Natural killer cell treated with Interleukin-12 subunit alpha and Interleukin-12 subunit beta and Interleukin-15 and Interleukin-18, amount 100 ng/mL, for 72 hours (primary cell): ENCODE measurements at places on chromosomes 2 and 18.

DNA sequence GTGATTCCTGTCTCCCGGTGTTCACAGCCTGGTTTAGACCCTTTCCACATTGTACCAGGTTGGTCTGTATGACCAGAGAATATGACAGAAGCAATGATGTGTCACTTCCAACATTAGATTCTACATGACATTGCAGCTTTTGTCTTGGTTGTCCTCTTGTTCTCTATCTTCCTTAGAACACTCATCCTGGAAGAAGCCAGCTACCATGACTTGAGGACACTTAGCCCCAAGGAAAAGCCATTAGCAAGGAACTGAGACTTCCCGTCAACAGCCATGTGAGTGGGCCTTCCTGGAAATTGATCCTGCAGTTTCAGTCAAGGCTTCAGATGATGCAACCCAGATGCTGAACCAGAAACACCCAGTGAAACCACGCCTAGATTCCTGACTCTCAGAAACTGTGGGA, 143.3 kb downstream of the MREG start:
- DNase-seq, result no peak

DNA sequence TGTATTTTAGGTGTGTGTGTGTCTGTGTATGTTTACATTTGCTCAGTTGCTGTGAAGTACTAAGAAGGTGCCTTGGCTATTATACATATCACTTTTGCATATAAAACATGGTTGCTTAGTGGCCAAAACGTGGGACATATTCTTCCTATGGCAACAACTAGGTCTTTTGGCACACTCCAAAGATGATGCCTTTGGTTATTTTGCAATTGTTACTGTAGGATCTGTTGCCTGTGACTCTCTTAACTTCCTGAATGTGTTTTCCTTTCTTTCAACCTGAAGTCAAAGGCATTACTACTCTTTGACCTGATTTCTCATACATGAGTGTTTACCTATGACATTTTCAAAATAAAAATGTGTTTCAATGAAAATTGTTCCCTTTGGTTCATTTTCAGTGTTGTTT, 160.5 kb downstream of the UBE2E3 start:
- DNase-seq, result no peak

GRCh38 chr2:156465573-156465972, 29.4 kb downstream of the GPD2 start:
- no peak for DNase-seq

DNA sequence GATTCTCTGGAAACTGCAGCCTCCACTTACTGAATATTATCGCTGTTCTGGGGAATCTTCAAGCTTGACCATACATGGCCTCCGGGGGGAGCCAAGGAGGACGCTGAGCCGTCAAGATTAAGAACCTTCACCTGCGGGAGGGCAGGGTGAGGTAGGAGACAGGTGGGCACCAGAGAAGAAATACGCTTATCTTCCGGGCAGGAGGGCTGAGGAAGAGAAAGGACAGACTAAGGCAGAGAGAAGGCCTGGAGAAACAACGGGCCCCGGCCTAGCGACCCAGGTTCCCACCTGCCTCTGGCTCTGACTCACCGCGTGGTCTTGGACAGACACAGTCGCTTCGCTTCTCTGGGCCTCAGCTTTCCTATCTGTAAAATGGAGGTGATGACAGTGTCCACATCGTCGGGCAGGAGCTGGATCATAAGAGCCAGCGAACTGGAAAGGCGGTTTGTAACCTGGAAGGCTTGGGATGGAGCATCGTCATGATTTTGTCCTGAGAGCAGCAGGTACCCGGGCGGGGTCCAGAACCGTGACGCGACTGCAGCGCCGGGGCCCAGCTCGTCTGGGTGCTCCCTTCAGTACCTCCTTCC, 659 bp downstream of the ZNF142 start:
- no peak for DNase-seq

- no peak for DNase-seq
Measured at GRCh38 chr2:80008596-80008995, 296.0 kb downstream of the LRRTM1 start.

DNA sequence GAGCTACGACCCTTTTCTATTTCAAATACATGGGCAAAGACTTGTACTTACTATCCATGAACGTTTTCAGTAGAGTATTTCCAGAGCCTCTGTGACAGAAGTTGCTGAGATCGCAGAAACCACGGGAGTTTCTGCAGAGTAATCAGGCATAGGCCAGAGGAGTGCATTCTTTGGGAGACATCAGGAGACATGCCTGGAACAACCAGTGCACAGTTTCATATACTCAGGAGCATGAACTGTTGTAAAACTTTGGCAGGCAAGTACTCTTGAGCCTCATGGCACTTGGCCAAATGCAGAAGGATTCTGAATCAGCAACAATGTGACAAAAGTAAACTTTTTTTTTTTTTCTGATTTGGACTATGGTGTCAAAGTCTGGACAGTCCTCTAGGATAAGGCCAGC, 307.1 kb downstream of the GRB14 start:
- DNase-seq, result no peak

GRCh38 chr2:113230531-113230930, 48.2 kb downstream of the PAX8 start:
- DNase-seq, result no peak

- DNase-seq, result no peak
Measured at GRCh38 chr2:18824325-18824790, 235.0 kb upstream of the NT5C1B start.

DNA sequence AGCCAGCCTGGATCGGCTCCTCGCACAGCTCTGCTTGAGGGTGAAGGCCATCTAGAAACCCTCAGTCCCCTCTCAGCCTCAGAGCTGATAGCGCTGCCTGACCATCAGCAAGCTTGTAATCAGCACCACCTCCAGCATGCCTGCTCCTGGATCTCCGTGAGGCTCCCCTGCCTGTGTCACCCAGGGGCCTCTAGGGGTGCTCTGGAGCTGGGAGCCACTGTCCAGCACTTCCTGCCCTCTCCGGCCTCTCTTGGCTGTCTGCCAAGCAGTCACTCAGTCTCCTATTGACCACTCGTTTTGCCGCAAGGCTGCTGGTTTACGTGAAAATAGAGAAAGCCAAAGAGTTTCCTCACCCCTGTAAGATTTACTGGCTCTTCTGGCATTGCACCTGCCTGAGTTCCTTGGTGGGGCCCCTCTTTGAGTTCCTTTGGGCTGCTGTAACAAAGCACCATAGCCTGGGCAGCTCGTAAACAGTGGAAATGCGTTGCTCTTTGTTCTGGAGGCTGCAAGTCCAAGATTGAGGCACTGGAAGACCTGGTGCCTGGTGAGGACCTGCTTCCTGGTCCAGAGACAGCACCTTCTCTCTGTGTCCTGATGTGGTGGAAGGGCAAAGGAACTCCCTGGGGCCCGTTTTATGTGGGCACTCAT, 17.9 kb downstream of the CAPN10 start:
- DNase-seq, result no peak

DNA sequence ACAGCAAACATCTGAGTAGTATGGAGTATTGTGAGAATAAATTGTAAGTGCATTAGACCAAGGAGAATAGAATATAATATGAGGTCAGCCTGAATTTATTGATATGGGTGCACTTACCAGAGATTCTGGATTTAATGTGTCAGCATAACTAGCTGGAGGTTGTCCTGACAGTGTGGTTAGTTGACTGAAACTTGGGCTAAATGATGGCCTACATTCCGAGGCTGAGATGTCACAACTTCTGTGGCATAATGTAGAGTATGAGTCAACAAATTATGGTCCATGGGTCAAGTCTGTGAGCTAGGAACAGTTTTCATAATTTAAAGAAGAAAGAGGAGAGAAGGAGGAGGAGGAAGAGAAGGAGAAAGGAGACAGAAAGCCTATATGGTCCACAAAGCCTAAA, 127.6 kb downstream of the QPCT start:
- no peak for DNase-seq

- no peak for DNase-seq
Measured at GRCh38 chr2:30487603-30488002, 40.6 kb downstream of the LCLAT1 start.

- no peak for DNase-seq
Measured at GRCh38 chr18:50558948-50559751, 737 bp upstream of the MAPK4 start.

GRCh38 chr2:239220981-239221396, 179.8 kb downstream of the HDAC4 start:
- DNase-seq, result no peak

- DNase-seq, result no peak
Measured at GRCh38 chr2:68388358-68388757, 23.3 kb downstream of the PLEK start.

DNA sequence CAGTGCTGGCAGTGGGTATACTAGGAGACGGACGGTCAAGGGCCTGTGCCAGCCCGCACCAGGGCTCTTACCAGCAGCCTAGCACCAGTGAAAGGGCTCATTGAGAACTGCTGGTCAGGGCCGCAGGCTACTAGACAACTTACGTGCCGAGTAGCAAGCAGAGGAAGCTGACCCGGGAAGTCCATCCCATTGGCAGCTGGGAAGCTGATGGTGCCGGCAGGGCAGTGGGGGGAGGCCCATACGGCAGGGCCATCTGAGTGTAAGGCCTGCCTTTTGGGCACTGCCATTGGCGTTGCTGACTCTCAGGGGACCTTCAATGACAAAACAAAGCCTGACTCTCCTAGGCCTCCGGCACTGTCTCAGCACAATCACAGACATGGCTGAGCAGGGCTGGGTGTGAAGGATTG, 20.6 kb downstream of the EFR3B start:
- no peak for DNase-seq

DNA sequence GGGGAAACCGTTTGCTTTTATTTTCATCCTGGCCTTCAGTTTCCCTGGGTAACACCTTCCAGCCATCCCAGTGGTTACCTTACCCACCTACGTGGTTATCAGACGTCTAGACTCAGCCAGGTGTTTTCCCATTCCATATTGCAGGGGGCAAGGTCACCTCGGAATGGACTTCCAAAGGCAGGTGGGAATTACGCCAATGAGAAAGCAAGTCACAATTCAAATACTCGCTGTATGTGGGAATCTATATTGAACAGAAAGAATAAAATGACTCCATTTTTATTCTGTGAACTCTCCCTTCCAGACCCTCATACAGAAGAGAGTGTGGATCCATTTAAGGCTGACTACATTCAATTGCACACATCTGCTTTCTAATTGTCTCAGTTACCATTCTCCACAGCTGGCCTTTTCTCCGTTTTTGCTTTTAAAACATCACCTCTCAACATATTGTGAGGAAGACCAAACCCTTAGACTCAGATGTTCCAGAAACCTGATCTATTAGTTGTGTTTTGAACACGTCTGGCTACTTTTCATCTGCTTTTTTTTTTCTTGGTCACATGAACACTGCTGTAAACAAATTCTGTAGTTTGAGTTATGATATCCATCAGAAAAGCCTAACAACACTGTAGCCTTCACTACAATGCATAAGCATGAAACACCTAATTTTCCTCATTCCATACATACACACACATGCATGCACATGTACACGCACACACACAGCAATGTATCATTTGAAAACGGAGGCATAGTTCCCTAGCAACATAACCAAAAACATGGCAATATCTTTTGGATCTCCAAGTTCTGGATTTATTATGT, 59.8 kb downstream of the BCL2 start:
- no peak for DNase-seq

- no peak for DNase-seq
Measured at GRCh38 chr2:135086222-135086621, 34.1 kb downstream of the RAB3GAP1 start.

DNA sequence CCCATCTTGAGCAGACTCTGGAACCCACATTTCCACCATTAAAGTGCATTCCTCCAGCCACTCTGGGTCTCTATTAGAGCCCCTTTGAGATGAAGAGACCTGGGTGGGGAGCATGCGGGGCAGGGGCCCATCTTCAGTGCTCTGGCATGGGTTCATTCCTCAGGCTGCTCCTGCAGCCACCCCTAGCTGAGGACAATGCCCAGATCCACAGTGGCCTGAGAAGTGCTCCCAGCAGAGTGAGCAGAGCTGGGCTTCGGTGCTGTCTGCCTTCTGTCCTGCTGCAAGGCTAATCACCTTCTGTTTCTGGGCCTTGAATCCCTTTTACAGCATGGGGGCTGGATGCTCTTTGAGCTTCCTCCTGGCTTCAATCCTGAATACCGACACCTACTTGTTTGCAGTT, 169.8 kb downstream of the TRIM43 start:
- DNase-seq, result no peak

GRCh38 chr2:172086241-172087206, 1.2 kb downstream of the DLX1 start:
- no peak for DNase-seq

DNA sequence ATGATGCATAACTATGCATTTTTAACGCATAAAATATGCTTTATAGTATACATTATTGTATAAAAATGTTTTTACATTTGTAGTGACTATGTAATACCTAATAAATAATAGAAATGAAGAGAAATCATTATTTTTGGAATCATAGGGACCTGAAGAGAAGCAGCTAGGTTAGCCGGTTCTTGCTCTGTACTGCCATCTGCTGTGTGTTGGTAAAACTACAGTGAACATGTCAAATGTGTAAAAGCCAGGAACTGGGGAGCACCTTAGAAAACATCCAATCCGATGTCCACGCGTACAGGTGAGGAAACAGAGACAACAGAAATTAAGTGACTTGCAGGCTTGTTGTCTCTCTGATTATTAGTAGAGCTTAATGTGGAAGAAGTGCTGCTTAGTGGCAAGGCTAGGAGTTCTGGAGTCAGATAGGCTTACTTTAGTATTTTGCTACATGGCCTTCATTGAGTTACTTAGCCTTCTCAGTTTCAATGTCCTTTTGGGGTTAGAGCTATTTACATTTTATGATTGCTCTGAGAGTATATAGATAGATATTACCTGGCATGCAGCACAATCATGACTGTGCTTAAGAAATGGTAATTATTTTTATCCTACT, 386.5 kb downstream of the DLGAP1 start:
- no peak for DNase-seq

- no peak for DNase-seq
Measured at GRCh38 chr18:36623681-36624190, 205.1 kb downstream of the TPGS2 start.

DNA sequence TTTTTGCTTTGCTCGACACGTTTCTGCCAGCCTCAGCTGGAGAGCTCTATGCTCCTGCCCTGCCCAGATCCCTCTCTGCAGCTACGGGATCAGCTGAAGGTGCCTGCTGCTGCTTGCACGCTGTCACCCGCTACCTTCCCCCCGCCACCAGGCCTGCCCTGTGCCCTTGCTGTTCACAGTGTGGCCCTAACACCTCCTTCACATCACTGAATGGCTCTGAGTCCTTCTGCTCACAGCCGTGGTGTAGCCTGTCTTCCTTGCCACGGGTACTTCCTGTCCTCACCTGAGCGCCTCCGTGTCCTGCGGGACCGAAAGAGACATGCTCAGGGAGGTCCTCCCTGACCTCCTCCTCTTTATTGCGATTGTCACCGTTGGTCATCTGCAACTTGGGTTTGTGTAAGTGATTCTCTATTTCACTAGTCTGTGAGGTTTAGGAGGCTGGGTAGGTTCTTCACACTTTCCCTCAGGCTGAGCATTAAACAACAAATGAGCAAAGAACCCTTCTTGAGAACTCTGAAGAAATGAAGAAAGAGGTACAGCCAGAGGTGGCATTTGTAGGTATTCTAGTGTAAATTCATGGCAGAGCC, 127.5 kb downstream of the NCK2 start:
- peak; percentile 68 for DNase-seq

- no peak for DNase-seq
Measured at GRCh38 chr2:186130748-186131641, 355.1 kb upstream of the ZC3H15 start.

- no peak for DNase-seq
Measured at GRCh38 chr2:27085673-27086089, 891 bp upstream of the KHK start.

- no peak for DNase-seq
Measured at GRCh38 chr2:43605079-43605655, 9.3 kb upstream of the THADA start.

GRCh38 chr18:44792456-44793061, 111.9 kb downstream of the SETBP1 start:
- DNase-seq, result no peak

- no peak for DNase-seq
Measured at GRCh38 chr2:161418715-161419637, 2.9 kb downstream of the TBR1 start.
